ENCODE measurements at places on chromosomes 6 and 20. TPM values are rescaled to one million over a fixed set of nuclear protein-coding genes. Genes with fewer than 3 reads are reported as not detected.

The IMPG1 gene
- not detected for total RNA-seq

The FAM83C gene
- total RNA-seq, result not detected

The COL20A1 gene
- 0.04 TPM for total RNA-seq

The POM121L2 gene
- not detected for total RNA-seq
